ENCODE measurements at places on chromosomes 1 and 21.

DNA sequence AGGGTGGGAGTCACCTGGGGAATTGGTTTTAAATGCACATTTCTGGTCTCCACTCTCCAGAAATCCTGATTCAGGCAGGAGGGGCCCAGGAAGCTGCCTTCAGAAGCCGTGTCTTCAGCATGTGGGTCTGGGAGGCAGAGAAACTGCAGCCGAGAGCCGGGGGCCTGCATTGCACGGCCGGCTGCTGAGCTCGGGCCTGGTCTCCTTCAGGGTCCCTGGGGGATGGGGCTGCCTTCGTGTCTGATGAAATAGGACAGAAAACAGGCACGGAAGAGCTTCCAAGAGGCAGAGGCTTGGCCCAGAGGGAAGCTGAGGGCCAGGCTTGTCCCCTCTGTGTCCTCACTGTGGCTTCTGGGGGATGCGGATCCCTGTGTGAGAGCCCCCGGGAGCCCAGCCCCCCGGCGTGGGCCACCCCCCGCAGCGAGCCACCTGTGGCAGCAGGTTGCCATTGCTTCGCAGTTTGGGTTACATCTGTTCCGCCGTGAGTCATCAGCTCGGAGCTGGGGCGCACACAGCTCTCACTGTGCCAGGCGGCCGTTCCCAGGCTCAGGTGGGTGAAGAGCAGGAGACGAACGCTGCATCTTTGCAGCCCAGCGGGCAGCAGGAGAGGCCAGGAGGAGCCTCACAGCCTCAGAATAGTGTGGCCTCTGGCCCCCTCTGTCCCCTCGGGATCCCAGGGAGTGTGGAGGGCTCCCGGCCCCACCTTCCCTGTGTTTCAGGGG lies 72.4 kb downstream of the AJAP1 start:
- DNase-seq = peak; percentile 45

DNA sequence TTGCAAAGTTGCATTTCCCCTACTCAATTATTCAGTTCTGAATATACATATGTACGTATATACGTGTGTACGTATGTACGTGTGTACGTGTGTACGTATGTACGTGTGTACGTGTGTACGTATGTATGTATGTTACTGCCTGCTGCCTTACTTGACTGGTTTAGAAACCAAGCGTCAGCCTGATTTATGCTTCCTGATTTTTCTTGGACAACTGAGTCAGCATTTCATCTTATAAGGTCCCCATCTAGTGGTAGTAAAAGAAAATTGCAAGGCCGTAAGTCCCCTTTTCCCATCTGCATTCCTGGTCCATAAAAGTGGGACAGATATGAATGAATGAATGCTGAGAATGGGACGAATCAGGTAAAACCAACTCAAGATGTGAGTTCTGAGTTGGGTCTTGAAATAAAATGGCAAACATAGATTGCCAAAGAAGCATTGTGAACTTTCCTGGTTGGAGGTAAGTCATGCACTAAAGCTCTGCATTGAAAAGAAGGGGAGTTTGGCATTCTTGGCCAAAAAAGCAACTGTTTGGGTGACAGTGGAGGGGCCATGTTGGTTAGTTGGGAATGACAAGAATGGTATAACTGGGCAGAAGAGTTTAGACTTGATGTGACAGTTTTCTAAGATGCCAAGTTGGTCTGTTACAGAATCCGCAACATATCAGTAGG lies 76.4 kb upstream of the DNAH14 start:
- DNase-seq = peak; percentile 60

- no peak for DNase-seq
Measured at GRCh38 chr1:92711473-92712165, 73.3 kb downstream of the EVI5 start.

DNA sequence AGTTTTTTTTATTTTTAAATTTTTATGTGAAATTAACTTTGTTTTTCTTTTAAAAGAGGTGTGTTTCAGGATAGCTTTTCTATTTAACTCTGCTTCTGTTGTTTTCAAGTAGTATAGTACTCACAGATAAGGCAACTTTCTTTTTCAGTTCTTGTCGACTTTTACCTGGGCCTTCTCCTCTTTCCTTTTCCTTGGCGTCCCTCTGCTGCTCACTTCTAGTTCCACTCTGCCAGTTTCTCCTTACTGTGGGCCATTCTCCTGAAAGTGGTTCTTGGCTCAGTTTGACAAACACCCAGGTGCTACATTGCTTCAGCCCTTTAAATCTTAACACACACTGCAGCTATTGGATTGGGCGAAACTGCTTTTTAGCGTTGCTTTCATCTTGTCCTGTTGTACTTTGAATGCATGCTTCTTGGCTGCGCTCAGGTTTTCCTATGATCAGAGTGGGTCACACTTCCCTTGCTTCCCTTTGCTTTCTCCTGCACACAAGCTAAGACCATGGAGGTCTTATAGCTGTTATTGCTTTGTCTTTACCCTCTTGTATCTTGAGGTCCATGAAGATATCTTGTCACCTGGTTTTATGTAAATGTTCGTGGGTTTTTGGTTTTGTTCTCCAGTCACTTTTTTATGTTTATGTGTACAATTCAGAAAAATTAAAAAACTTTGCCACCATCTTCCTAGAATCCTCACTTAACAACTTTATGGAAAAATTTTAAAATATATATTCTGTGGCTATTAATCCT lies 21.6 kb downstream of the GABPA start:
- no peak for DNase-seq

DNA sequence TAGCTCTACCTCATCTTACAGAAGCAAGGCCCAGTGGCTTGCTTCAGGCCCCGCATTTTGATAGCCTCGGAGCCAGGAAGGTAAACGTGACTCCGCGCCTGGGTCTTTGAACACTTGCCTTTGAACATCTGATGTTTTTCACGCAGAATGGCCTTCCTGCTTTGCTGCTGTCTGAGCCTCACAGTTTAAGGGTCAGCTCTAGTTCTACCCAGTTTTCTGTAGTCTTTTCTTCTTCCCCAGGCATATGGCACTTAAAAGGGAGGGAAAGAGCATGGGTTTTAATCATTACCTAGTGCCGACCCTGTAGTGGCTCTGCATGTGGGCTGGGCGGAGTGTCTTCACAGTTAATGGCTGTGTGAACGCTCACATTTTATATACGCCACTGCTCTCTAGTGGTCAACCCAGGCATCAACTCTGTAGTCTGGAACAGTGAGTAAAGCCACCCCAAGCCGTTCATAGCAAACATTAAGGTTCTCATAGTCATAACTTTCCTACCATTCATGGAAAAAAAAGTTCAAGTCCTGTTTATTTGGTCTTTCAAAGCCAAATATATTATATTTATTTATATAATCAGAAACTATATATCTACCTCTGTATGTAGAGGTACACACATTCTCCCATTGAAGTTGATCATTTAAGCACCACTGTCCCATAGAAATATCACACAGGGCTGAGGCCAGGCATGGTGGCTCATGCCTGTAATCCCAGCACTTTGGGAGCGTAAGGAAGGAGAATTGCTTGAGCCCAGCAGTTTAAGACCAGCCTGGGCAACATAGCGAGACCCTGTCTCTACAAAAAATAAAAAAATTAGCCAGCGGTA lies 78.1 kb downstream of the IER5 start:
- DNase-seq = peak; percentile 90

DNA sequence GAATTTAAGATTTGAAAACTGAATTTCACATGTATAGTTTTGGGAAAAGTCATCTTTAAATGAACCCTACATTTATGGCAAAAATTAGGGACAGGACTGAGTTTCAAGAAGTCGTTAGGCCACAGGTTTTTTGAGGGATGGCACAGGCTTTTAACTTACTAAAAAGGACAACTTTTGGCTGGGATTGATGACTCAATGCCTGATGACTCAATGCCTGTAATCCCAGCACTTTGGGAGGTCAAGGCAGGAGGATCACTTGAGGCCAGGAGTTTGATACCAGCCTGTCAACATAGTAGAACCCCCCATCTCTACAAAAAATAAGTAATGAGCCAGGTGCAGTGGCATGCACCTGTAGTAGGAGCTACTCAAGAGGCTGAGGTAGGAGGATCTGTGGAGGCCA lies 15.9 kb downstream of the UCK2 start:
- no peak for DNase-seq

GRCh38 chr1:100423832-100424337 lies 71.6 kb downstream of the CDC14A start:
- no peak for DNase-seq

DNA sequence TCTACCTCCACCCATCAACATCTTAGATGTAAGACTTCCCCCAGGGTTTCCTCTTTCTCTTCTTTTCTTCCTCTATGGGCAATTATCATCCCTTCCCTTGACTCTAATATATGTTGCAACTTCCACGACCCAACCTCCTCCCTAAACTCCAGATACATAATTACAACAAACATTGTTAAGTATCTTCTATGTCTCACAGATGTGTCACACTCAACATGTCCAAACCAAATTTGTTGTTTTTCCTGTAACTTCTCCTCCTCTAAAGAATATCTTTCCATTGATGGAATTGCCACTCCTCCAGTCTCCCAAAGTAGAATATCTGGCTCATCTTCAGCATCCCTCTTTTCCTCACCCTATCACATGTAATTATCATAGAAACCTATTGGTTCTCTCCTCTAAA lies 314.2 kb downstream of the RWDD3 start:
- no peak for DNase-seq

DNA sequence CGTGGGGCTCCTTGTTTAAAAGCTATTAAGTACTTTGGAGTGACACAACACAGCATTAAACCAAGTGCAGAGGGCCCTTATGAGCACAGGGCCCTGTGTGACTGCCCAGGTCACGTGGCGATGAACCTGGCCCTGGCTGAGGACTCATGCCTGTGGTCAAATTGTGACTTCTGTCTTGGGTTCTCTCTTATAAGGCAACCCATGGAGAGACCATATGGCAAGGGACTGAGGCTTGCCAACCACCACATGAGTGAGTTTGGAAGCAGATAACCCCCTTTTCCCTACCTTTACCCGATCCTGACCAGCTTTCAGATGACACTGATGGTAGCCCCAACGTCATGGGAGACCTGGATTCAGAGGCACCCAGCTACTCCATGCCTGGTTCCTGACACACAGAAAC lies 140.5 kb downstream of the ZBTB18 start:
- no peak for DNase-seq

GRCh38 chr1:244920911-244921761 lies 56.8 kb upstream of the HNRNPU start:
- DNase-seq = peak; percentile 13

DNA sequence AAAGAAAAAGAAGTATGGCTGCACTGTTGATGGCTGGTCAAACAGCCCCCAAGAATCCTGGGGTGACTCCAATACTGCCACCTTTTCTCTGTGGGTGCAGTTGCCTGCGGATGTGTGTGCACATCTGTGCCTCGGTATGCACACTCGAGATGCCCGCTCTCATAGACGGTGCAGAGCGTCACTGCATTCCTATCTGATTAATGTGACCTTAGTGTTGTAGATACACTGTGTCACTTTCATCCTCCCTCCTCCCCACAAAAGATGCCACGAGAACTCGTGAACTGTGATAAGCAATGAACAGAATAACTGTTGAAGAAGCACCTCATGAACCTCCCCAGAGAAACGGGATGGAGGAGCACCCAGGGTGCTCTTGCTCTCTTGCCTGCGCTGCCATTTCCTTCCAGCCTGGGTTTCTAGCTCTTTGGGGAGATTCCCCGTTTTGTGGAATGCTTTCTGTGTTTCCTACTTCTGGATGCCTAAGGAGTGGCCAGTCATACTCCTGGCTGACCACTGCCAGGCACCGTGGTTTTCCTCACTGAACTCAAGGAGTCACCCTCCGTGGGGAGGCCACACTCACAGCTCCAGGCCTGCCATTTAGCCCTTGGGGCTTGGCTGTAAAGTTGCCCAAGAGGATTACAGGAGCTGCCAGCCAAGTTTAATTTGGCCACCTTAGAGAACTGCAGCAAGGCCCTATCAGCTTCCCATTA lies 32.0 kb downstream of the NTPCR start:
- DNase-seq = no peak

DNA sequence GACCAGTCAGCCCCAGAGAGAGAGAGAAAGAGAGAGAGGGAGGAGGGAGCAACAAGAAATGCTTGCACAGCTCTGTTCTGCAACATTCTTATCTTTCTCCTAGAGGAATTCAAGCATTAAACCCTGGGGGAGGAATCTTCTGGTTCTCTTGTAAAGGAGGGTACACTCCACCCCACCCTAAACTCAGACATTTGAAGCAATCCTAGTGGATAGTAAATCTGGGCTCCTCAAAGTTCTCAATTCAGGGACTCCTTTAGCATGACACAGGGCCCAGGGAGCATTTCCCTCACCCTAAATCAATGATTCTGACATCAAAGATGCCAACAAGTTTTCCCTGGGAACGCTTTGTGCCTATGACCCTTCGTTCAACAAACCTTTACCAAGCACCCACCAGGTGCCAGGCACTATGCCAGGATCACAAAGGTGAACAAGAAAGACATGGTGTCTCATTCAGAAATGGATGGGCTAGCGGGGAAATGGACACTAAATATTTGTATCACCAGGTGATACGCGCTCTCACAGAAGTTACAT lies 11.9 kb upstream of the CAPN2 start:
- DNase-seq = no peak

GRCh38 chr1:25794325-25794724 lies 5.7 kb upstream of the SELENON start:
- DNase-seq = no peak

- no peak for DNase-seq
Measured at GRCh38 chr21:42225042-42225441, 6.1 kb downstream of the ABCG1 start.
